Midbrain (tissue), 1 donor: ENCODE measurements at places on chromosomes 16 and 17.

GRCh38 chr17:77444984-77445759, 304.4 kb downstream of the SEC14L1 start:
- DNase-seq: no peak

DNA sequence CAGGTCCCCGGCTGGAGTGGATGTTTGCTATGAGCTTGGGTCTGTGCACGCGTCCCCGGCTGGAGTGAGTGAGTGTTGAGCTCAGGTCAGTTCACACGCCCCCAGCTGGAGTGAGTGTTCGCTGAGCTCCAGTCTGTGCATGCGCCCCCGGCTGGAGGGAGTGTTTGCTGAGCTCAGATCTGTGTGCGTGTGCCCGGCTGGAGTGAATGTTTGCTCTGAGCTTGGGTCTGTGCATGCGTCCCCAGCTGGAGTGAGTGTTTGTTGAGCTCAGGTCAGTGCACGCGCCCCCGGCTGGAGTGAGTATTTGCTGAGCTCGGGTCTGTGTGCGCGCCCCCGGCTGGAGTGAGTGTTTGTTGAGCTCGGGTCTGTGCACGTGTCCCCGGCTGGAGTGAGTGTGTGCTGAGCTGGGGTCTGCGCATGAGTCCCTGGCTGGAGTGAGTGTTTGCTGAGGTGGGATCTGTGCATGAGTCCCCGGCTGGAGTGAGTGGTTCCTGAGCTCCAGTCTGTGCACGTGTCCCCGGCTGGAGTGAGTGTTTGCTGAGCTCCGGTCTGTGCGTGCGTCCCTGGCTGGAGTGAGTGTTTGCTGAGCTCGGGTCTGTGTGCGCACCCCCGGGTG, 284.2 kb downstream of the SNX29 start:
- DNase-seq: no peak

- DNase-seq: no peak
Observed at GRCh38 chr16:89077076-89077475, 16.6 kb upstream of the ACSF3 start.

DNA sequence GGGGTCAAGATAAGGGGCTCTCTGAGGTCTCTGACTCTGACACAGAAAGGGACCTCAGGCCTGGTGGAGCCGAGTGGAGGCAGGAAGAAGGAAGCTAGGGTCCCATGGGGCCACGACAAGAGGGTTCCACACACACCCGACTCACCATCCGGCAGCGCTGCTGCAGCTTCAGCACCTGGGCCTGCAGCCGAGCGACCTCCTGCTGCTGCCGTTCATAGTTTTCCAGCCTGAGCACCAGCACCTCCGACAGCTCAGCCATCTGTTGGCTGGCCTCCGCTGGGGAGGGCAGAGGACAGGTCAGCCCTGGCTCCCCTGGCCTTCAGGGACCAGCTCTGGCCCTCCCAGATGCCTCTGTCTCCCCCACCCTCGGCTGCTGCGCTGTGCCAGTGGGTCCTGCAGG, 6.4 kb downstream of the HAP1 start:
- no peak for DNase-seq

DNA sequence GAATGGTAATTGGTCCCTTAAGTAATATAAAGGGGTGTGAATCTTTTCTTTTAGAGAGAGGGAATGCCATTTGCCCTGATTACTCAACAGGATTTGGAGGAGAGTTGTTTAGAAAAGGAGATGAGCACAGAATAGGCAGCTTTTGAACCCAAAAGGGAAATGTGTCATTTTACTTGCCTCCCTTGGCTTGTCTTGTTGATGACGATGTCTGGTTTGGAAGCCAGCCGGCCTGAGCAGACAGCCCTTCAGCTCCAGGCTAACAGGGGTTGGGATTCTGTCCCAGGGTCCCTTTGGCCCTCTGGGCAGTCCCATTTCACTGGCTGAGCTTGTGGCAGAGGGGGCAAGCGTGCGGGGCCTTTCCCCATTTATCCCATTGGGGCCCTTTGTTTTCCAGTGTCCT, 22.3 kb upstream of the PRKAR1A start:
- no peak for DNase-seq

DNA sequence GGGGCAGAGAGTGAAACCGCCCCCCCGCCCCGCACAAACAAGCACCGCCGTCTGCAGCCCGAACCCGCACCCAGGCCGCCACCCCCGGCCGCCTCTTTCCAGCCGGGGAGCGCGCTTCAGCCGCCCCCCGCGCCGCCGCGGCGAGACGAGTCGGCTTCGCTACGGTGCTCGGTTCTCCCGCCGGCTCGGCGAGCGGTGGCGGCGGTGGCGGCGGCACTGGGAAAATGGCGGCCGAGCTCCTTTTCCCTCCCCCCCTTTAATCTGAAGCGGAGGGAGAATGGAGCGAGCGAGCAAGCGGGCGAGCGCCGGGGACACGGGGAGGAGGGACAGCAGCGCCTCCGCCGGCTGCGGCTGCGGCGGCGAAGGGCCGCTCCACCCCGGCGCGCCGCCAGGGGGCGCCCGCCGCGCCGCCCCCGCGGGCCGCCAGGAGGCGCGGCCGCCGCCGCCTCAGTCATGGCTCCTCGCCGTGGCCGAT, at the start of gene KANSL1:
Gene KANSL1 (minus strand): TSS at position 279 of the 475 bp plus-strand sequence. CDS start 21,286 bp downstream, outside the sequence.
- peak; percentile 90 for DNase-seq

DNA sequence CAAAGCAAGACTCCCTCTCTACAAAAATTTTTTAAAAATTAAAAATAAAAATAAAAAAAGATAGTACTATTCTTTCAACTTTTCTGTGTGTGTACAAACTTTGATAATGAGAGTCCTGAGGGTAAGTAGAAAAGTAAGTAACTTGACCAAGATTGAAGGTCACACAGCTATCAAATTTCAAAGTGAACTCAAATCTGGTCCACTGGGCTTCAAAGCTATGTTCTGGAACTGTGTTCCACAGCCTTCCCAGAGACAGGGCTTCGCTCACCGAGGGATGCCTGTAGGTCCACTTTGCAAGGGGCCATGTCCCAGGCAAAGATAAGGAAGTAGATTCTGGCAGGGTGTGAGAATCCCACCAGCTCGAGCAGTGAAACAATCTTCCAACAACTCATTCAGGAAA, 56.3 kb upstream of the TNRC6A start:
- DNase-seq: no peak

- DNase-seq: peak; percentile 41
Observed at GRCh38 chr16:88768071-88768783, 16.8 kb downstream of the PIEZO1 start.

DNA sequence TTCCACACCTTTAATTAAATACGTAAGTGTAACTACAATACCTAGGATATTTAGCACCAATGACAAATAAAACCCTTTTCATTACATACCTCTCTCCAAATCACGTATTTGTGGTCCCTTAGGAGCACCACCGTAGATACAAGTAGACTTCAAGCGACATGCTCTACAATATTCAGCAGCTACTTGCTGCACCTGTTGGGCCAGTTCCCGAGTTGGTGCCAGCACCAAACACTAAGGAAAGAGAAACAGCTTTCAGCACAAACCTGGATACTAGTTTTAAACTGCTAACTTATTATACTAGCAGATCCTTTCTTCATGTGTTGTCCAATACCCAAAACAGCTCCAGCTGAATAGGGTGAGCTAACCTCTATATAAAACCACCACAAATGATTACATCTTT, 2.7 kb downstream of the DDX5 start:
- no peak for DNase-seq

- no peak for DNase-seq
Observed at GRCh38 chr16:80191928-80192327, 348.9 kb upstream of the DYNLRB2 start.

- DNase-seq: no peak
Observed at GRCh38 chr16:76940251-76940650, 250.7 kb upstream of the MON1B start.

DNA sequence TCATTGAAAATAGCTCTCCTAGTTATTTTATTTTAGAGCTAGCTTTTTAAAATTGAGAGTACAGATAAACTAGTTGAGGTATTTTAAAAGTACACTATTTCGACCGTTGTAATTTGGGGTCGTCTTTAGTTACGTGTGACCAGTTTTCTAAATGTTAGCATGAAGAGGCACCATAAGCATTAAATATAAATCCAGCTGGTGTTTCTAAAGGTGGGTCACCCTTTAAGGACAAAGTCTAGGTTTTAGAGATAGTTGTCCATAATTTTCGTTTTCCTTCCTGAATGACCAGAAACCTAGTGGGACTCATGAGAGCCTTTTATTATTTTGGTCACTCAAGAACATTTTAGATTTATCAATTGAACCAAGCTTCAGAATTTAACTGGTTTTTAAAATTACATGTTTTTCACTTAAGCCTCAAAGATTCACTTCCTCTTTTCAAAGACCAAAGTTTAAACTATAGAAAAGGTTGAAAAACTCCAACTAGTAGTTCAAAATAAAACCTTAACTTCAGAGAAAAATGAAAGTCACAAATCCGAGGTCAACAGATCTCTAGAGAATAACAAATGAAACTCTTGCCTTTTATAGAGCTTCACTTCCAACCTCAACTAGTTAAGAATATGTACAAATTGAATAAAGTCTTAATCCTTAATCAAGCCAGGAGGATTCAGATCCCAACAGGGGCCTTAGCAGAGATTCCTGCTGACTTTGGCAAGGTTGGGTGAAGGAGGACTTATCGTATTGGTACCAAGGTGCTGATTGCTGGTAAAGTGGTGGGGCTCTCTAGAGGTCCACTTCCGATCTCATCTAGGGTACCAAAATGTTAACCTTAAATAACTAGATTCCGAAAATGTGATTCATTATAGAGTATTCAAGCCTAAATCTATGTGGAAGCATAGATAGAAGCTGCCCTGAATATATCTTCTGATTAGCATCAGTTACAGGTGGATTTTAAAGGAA, 32.5 kb downstream of the PHKB start:
- no peak for DNase-seq

DNA sequence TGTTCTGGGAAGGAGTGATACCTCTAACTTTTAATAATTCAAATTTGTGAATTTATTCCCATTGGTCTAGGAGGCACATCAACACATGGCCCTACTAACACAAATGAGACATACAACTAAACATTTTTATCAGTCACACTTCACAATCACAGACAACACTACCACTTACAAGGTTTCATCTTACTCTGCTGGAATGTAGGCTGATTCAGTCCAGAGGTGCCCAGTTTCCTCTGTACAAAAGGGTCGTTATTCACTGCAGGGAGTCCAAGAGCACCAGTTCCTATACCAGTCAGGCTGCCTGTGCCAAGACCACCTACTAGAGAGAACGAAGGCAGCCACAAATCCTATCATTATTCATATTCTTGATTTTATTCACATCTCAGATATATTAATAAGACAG, 41.4 kb downstream of the SETD6 start:
- DNase-seq: no peak

- DNase-seq: no peak
Observed at GRCh38 chr16:3607161-3607560, 4.2 kb downstream of the SLX4 start.

- DNase-seq: no peak
Observed at GRCh38 chr17:51428668-51429495, 168.5 kb downstream of the UTP18 start.

- DNase-seq: no peak
Observed at GRCh38 chr16:72226136-72226535, 54.2 kb upstream of the PMFBP1 start.

DNA sequence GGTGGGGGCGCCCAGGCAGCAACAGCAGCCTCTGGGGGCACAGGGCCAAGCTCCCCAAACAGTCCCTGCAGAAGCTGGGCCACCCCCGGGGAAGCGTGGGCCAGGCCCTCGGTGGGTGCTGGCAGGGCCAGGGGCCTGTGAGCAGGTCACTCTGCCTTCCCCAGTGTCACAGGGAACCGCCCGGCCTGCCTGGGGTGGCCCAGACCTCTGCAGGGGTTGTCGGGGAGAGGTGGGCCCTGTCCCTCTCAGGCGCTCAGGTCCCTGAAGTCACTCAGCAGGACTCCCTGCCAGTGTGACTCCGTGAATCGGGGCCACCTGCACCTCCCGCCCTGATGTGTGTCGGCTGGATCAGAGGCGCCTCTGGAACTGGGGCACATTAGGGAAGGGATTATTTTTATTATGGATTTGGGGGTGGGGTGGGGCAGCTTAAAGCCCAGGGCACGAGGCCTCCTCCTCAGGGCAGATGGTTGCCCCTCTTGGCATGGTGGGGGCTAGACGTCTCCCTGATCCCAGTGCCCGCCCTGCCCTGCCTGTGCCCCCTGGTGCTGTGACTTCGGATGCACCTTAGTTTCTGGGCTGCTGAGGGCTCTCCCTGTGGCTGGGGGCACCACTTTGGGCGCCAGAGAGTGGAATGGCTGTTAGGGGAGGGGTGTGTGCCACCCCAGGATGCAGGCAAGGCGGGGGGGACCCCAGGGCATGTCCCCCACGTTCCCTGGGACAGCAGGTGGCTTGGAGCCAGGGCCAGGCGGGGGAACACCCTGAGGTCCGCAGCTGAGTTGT, 1.2 kb upstream of the GNG13 start:
- no peak for DNase-seq

DNA sequence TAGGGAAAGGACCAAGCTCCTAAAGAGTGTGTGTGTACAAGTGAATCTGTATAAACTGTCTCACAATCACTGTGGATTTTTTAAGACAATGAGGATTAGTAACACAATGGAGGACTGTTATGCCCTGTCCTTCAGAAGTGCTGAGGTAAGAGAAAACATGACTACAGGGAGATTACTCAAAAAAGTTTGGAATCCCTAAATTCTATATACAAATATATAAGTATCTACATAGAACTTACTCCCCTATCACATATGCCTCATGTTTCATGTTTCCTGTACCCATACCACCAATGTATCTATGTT, 81.9 kb downstream of the STH start:
- DNase-seq: no peak

DNA sequence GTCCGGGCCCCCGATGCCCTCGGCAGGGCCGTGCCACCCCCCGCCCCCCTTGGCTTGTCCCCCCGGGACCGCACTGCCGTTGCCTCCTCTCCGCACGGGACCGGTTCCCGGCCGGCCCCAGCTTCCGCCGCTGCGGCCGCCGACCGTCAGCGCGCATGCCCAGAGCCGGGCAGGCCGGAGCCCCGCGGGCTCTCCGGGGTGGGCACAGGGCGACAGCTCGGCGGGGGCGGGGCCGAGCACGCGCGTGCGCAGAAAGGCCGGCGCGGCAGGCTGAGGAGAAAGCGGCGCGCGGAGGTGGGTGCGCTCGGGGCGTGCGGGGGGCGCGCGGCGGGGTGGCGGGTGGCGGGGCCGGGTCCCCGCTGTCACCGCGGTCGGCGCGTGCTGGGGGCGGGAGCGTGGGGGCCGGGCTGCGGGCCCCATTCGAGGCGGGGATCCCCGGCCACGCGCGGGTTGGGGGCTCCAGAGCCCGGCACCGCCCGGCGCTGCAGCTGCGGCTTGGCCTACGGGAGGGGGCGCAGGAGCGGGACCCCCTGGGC, at the start of gene TBC1D24:
Gene TBC1D24 (plus strand): TSS at position 251 of the 536 bp plus-strand sequence. CDS start 21,022 bp downstream, outside the sequence.
- DNase-seq: peak; percentile 89

DNA sequence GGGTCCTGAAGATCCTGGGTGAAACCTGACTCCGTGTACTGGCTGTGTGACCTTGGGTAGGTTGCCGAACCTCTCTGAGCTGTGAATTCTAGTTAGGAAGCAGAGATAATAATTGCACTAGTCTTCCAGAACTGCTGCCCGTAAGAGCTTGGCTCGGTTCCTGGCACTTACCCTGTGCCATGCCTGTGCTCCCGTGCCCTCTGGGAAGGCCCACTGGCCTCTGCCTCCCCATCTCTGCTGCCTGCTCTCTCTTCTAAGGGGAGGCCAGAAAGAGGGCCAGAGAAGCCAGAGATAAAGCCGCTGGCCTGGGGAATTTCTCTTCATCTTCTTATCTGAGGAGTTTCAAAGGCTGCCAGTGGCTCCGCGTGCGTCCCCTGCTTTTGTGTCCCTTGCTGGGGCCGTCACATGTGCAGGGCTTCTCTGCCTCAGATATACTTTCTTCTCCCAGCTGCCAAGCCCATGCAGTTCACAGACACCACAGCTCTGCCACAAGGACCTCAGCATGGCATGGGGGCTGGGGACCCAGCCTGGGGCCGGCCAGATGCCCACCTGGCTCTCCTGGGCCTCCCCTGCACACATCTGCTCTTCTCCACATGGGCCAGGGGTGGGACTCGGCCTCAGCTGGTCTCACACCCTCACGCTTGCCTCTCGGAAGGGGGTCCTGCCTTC, 145.2 kb downstream of the SDK2 start:
- DNase-seq: no peak
